ENCODE measurements at places on chromosomes 11 and 22.

- no peak for DNase-seq
Observed at GRCh38 chr11:116145187-116145865, 627.5 kb downstream of the BUD13 start.

GRCh38 chr11:129795089-129795488, 20.6 kb upstream of the TMEM45B start:
- DNase-seq, result no peak

DNA sequence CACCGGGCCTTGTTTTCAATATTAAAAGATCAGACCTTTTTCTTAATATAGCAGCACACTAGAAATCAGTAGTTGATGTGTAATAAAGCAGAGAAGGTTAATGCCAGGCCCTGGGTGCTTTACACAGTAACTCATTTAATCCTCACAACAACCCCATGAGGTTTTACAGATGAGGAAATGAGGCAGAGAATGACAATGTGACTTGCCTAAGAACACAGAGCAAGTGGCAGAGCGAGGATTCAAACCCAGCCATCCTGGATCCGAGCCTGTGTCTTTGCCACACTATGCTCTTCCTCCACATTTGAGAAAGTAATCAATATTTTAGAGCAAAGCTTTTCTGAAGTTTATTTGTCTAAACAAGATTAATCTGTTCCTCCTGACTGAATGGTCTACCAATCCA, 7.2 kb downstream of the JAML start:
- DNase-seq, result no peak

GRCh38 chr11:32456864-32457263, 21.5 kb upstream of the WT1 start:
- DNase-seq, result no peak

DNA sequence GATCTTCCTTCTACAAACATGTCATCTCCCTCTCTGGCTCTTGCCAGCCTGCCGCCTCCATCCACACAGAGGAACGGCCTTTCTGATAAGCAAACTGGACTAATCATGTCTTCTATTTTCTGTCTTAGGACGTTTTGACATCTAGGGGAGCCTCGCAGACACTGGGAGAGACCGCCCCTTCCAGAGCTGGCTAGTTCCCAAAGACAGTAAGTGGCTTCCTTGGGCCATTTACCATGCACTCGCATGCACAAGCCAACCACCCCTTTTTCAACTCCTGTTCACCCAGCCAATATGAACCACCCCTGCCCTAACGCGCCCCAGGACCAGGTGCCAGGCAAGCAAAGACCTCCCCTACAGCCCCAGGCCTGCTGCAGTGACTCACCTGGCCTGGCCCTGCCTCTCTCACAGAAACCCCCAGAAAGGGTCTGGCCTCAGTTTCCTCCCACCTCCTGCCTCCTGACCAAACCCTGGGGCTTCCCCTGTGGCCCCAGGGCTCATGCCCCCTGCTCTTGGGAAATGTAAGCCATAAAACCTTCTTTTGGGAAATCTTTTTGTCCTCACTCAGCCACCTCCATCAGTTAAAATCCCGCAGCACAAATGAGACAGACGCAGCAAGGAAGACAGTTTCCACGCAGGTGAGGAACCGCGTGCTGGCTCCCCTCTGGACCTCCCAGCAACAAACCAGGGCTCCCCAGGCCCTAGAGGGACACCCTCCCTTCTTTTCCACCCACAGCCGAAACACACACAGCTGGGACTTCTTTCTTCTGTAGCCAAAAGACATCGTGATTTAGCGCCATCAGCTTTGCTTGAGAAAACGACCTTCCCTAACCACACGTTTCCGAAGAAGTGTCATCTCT, 38.5 kb downstream of the SHANK2 start:
- no peak for DNase-seq

- DNase-seq, result no peak
Observed at GRCh38 chr11:44566952-44567875, 1.8 kb downstream of the CD82 start.

DNA sequence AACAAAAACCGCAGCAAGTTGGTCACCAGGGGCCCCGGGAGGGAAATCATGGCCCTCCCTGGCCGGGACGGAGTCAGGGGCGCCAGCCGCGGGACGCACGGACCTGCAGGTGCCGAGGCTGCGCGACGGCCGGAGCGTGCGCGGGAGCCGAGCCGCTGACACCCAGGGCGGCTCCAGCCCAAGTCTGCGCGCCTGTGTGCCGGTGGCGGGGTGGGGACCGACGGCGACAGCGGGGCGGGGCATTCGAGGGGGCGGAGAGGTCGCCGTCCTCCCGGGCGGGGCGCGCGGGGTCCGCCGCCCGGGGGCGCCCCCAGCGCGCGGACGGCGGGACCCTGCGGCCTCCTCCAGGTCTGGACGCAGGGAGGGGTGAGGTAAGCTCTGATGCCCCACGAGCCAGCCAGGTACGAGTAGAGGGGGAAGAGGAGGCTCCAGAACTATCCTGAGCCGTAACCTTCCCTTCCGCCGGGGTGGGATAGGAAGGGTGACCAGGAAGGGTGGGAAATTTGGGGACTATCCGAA, at the start of gene ESAM:
ESAM (minus strand) TSS at position 186 of the 519 bp plus-strand sequence; CDS start at position 50, 136 bp downstream.
- peak; percentile 67 for DNase-seq

DNA sequence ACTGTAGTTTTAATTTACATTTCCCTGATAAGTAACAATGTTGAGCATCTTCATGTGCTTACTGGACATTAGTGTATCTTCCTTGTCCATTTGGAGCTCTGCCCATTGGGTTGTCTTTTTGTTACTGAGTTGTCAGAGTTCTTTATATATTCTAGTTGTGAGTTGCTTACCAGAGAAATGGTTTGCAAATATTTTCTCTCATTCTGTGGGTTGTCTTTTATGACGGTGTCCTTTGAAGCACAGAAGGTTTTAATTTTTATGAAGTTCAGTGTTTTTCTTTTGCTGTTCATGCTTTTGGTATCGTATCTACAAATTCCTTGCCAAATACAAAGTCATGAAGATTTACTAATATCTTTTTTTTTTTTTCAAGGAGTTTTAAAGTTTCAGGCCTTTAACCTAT, 42.4 kb downstream of the ZBTB44 start:
- DNase-seq, result no peak

DNA sequence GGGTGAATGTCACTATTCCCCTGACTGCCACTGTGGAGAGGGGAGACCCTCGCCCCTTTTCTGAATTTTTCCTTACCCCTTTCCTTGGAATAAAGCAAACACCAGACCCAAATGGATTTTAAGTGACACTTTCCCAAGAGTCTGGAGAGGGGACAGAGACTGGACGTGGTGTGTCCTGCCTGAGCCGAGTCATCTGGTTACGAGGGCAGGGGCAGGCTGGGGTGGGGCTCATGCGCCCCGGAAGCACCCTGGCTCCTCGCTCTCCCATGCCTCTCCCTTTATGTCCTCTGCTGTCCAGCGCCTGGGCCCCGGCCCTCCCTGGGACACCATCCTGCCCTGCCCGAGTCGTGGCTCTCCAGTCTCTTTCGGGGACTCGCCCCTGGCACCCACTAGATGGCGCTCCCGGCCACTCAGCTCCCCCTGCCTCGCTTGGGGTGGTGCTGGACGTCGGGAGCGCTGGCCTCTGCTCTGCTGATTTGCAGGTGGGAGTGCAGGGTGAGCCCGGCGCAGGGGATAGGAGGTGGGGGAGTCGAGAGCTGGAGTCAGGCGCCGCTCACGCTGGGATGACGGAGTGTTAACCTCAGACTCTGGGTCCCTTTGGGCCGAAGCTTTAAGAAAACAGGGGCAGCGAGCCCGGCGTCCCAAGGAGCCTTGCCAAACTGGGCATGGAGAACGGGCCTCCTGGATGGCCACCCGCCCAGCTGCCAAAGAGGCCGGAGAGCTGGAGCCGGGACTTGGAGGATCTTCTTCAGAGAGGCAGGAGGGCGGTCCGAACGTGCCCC, 89.8 kb downstream of the RPS6KA4 start:
- DNase-seq, result peak; percentile 91

GRCh38 chr11:64711138-64711955, 11.7 kb downstream of the NRXN2 start:
- DNase-seq, result no peak

GRCh38 chr11:72471005-72471898, 36.9 kb upstream of the CLPB start:
- peak; percentile 59 for DNase-seq

- no peak for DNase-seq
Observed at GRCh38 chr11:69227271-69227670, 66.7 kb upstream of the MYEOV start.

DNA sequence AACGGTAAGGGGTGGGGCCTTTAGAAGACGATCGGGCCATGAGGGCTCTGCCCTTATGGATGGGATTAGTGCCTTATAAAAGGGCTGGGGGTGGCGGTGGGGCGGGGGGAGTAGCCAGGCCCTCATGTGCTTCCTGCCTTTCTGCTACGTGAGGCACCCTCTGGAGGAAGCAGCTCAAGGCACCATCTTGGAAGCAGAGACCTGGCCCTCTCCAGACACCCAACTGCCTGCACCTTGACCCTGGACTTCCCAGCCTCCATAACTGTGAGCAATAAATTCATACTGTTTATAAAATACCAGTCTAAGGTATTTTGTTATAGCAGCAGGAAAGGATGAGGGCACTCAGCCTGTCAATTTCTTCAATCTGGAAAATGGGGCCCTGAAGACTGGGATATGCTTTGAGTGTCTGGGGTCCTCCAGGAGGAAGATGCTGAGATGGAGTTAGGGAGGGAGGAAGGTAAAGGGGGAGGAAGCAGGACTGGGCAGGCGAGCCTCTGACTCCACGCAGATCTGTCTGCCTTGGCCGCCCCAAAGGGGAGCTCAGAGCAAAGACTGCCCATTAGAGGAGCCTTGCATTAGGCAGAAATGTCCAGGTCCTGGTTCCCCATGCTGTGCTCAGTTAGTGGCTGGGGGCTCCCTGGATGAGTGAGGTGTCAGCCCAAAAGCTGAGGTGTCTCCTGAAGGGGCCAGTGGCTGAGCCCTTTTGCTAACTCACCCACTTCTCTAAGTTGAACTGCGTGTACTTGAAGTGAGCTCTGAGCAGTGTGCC, 5.3 kb downstream of the CABP2 start:
- DNase-seq, result no peak

DNA sequence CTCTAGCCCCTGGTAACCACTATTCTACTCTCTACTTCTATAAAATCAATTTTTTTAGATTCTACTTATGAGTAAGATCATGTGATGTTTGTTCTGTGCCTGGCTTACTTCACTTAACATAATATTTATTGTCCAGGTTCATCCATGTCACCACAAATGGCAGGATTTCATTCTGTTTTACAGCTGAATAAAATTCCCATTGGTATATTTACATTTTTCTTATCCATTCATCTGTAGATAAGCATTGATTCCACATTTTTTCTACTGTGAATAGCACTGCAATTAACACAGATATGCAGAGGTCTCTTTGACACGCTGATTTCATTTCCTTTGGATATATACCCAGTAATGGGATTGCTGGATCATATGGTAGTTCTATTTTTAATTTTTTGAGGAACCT, 15.8 kb downstream of the SLC25A17 start:
- DNase-seq, result no peak

DNA sequence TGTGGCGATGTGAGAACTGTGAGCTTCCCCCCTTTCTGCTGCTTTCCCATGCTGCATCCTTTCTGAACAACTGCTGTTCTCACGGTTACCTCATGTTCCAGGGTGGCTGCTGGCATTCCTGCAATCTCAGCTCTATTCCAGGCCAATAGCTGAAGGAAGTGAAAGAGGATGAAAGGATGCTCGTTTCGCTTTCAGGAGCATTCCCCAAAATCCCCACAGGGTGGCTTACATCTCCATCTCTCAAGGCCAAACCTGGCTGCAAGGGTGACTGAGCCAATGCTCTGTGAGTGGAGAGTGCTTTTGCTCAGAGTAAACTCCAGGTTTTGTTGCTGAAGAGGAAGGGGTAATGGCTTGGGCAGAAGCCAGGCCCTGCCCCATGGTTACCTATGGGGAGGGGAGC, 848.2 kb downstream of the BRD1 start:
- DNase-seq, result no peak

DNA sequence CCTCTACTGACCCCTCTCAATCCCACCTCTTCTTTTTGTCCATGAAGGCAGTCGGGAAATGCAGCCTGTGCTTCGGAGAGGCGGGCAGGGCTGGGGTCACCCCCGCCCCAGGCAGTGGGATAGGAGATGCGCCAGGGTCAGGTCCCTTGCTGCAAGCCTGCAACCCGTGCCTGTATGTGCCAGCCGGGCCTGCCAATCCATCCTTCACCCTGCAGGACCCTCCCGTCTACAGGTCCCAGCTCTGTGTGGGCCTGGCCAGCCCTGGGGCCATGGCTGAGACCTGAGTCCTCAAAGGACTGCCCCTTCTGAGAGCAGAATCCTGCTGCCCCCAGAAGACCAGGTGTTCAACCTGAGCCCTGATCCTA, 10.9 kb downstream of the ASCL2 start:
- no peak for DNase-seq

- DNase-seq, result no peak
Observed at GRCh38 chr11:119722281-119722794, 6.7 kb downstream of the NECTIN1 start.

GRCh38 chr11:62394825-62395538, 23.9 kb upstream of the SCGB1A1 start:
- DNase-seq, result peak; percentile 90

GRCh38 chr22:20968281-20968977, 1.4 kb downstream of the AIFM3 start:
- no peak for DNase-seq

DNA sequence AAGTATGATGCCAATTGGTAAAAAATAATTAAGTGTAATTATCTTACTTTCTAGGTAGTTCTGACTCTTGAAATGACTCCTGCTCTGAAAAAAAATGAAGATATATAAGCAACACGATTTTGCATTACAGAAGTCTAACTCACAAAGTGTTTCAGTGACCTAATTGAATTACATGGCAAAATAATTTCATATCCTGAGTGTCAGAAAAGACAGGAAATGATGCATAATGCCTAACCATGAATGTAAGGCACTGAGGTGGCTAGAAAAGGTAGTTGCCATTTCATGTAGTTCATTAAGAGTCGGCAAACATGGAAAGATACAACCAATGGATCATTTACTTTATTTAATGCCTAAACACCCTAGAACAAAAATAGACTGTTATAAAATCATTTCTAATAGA, 113.5 kb downstream of the GUCY1A2 start:
- no peak for DNase-seq

DNA sequence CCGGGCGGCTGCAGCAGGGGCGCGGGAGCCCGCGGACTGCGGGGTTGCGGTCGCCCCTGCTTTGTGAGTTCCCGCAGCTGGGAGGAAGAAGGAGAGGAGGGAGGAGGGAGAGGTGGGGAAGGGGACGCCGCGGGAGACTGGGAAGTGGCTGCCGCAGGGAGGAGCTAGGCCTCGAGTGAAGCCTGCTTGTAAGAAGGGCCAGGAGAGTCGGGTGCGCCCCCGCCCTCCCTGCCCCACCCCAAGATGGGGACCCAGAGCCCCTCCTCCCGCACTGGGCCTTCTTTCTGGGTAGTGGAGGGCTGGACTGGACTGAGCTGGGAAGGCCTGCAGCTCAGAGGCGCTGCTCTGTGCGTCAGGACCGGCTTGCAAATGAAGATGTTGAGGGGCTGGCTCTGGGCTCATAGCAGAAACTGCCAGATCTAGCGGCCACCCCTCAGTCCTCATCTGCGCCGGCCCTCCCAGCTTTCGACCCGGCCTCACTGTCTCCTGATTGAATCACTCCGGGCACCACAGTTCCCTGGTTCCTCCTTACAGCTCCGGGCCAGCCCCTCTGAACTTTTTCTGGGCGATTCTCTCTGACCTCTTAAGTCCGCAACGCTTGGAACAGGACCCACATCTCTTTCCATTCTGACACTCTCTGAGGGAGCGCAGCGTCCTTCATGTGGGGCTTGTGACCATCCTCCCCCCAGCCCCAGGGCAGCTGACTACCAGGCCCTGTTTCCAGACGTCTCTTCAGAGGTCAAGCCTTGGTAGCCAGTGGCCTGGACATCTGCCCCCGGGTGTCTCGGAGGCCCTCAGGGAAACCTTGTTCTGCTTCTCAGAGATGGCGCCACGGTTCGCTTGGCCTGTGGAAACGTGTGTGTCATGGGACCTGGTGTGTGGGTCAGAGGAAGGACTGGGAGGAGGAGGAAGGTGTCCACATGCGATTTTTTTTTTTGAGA, 21.9 kb downstream of the SERPINH1 start:
- peak; percentile 85 for DNase-seq
